EL (cell line): ENCODE measurements at places on chromosomes 7 and 10.

DNA sequence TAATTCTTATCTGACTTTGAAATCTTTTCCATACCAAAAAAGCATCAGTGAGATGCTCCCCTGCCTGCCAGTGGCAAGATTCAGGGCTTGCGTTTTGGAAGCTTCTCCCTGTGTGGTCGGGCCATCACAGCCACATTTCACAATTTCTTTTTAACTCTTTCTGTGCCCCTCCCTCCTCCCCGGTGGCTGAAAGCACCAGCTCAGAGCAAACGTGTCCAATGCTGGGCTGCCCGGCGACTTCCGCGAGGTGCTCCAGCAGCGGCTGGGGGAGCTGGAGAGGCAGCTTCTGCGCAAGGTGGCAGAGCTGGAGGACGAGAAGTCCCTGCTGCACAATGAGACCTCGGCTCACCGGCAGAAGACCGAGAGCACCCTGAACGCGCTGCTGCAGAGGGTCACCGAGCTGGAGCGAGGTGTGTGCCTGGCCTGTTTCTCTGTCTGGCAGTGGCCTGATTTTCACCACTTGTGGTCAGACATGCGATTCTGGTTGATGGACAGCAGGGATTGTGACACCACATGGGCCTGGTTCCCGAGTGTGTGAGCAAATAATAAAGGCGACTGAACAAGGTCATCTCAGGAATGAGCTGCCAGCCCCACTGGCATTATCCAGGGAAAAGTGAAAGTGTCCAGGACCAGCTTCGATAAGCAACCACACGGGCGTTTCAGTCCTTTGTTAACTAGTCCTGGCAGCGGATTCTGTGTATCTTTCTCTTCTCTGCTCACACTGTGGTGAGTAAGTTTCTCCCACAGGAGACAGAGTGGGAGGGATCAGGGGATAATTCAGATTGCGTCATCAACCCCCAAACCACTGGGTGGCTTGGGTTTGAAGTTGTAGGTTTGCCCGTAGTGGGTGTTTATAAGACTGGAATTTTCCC lies 2.6 kb downstream of the NPTX2 start:
- no peak for DNase-seq

- DNase-seq, result no peak
Observed at GRCh38 chr10:24716295-24716694, 7.4 kb downstream of the ARHGAP21 start.

DNA sequence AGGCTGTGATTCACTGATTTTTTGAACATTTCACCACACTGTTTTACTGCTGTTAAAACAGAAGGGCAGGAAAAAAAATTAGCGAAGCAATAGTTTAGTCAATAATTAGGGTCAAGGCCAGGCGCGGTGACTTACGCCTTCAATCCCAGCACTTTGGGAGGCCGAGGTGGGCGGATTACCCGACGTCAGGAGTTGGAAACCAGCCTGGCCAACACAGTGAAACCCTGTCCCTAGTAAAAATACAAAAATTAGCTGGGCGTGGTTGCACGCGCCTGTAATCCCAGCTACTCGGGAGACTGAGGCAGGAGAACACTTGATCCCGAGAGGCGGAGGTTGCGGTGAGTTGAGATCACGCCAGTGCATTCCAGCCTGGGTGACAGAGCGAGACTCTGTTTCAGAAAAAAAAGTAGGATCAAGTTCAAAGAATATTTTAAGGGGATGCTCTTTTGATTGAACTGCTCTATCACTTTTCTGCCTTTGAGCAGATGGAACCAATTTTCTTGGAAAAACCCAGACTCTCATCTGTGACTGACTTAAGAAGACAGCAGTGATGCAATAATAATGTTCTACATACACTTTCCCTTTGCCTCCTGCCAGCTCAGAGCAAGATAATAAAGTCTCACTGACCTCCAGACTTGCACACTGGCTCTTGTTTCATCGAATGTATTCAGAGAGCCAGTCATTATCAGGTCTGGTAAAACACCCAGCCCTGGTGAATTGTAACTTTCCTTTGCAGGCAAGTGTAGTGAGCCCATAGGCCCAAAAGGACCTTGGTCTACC lies 1.6 kb upstream of the PPA1 start:
- peak; percentile 47 for DNase-seq

GRCh38 chr10:59905066-59905730 lies 1.2 kb downstream of the CCDC6 start:
- peak; percentile 37 for DNase-seq

- DNase-seq, result no peak
Observed at GRCh38 chr7:20545016-20545415, 70.5 kb upstream of the ABCB5 start.

DNA sequence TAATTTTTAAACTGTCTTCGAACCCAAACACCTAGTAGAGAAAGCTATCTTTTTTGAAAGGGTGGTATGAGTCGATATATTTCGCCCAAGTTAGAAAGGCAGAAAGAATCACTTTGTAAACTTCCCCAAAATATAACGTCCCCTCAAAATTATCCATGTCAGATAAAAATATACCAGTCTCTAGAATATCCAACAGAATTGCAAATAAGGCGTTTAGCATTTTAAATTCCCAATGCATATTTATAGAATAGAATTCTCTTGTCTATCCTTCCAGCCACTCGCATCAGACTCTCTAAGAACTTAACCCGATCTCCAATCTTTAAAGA lies 2.1 kb downstream of the CTBP2 start:
- DNase-seq, result no peak

DNA sequence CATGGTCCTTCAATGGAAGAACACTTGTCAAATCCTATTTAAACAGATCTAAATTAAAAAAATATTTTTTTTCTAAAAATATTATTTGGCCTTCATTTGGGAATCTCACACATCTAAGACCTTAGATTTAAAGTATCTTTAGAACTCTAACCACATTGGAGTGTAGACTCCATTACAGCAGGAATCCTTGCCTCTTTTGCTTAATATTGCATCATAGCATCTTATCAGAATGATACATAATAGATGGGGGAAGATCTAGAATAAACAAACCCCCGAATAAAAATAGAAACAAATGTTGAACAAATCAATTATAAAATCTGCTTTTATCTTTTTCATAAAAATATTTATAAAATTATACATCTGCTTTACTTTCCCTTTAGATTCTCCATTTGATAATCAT lies 27.6 kb upstream of the EPC1 start:
- no peak for DNase-seq

DNA sequence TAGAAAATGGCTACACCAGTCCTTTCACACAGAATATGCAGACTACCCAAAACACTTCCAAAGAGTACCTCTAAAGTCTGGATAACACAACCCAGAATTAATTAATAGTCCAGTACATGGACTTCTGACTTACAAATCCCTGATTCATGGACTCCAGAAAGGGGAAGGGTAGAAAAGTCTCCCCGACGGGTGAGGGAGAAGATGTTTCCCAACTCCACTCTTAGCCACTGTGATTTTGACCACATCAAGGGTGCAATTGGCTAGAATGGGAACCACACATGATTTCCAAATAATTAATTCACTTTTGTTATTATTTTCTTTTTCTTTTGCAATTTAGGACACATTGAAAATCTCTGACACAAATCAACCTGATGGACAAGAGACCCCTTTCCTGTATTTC lies 1.4 kb downstream of the TMEM130 start:
- DNase-seq, result no peak

GRCh38 chr10:114021154-114021553 lies 22.5 kb upstream of the ADRB1 start:
- DNase-seq, result no peak

- no peak for DNase-seq
Observed at GRCh38 chr10:78260141-78260540, 226.5 kb downstream of the RPS24 start.

DNA sequence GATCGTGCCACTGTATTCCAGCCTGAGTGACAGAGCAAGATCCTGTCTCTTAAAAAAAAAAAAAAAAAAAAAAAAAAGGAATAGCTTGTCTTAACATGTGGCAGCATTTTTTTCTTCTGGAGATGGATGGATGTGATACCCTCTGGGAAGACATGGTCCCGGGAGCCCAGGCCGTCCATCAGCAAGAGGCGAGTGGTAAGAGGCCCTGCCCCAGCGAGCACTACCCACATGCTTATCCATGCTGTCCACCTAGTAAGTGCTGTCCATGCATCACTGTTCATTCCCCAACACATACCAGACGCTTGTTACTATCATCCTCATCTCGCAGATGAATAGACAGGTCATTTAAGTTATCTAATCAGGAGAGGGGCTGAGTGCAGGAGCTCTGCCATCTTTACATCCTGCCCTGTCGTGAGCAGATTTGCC lies 12.9 kb downstream of the ATP6V1F start:
- DNase-seq, result no peak

DNA sequence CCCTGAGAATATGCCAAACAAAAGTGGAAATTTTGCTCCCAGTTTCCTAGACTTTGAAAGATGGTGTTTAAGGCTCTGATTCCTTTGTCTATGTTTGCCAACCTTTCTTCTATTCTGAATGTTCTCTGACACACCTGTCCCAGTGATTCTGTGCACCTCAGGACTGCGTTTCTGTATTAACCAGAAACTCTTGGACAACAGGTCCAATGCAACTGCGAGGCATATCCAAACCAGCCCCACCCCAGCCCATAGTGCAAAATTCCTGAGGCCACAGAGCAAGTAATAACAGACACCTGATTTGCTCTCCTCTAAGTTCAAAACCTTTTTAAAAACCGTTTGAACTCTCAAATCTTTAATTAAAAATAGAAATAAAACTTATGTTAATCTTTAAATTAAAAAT lies 37.0 kb upstream of the MSRB2 start:
- no peak for DNase-seq

DNA sequence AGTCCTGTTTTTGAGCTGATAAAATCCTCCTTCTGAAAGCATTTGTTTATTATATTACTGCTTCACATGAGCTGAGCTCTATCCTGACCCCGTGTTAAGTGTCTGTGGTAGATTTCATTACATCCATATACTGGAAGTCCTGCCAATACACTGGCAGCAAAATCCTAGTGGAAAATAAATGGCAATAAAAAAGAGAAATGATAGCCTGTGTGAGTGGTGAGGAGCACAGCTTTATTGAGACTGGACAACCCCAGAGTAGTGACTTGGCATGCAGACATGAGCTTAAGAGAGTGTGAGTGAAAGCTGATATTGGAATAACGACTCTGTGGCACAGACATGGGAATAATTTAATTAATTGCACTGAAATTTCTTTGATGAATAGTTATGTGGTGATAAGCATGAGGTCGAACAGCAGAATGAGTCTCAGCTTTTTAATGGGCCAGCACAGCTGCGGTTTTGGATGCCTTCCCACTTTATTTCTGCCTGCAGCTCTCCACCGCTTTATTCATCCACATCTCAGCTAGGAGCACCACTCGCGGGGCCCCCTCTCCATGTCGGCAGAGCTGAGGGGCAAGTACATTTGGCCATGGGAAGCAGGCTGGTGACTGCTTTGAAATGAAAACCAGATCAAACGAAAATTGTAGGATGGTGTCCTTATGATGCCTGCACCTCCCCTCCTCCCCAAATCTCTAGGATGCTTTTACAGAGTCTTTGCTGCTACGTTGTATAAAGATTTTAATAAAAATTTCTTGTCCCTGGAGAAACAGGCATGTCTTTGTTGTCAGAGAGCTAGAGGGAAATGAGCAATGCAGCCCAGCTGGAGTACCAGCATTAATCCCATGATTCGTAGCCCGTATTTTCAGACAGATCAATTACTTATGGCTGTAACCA lies 494.3 kb downstream of the AUTS2 start:
- no peak for DNase-seq

- no peak for DNase-seq
Observed at GRCh38 chr10:44424298-44424697, 39.4 kb upstream of the CXCL12 start.

DNA sequence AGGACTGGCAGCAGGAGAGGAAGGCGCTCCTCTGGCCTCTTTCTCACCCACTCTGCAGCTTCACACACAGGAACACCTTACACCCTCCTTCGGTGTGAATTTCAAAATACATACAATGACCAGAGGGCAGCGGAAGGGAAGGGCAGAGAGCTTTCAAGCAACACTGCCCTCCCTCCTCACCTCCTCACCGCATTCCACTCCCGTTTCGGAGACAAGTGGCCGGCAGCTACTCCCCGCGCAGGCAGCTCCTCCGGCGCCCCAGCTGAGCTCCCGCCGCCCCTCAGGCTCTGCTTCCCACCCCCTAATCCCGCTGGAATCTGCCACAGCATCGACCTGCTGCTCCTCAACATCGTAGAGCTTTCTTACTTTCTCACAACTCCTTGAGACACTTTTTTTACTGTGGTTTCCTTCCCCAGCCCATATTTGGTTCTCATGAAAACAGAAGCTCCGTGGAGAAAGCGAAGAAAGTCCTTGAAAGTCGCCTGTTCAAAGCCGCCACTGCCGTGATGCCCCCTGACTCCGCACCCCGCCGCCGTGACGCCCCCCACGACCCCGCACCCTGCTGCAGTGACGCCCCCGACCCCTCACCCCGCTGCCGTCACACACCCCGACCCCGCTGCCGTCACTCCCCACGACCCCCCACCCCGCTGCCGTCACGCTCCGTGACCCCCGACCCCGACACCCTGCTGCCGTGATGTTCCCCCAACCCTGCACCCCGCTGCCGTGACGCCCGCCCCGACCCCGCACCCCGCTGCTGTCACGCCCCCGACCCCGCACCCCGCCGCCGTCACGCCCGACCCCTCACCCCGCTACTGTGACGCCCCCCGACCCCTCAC lies 14.6 kb upstream of the GPER1 start:
- no peak for DNase-seq

GRCh38 chr7:76196786-76197185 lies 4.9 kb upstream of the SRRM3 start:
- DNase-seq, result no peak

GRCh38 chr7:4796453-4796852 lies 21.0 kb downstream of the AP5Z1 start:
- no peak for DNase-seq

DNA sequence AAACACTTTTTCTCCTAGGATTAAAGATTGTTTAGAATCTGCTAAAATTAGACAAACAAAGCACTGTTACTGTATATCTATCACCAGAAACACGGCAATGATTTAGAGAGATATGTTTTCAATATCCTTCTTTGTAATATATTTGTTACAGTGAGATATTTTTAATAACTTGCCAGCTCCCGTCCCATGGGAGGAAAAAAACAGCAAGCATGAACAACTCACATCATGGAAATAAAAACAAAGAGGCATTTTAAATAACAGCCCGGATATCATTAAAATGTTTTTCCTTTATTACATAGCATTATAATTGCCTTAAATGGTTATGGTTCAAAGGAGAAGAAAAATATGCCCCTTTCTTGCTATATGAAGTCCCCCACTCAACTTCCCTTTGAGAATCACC lies 272.1 kb downstream of the BMPER start:
- no peak for DNase-seq

- DNase-seq, result no peak
Observed at GRCh38 chr10:79392020-79392398, 44.7 kb downstream of the PPIF start.

- DNase-seq, result no peak
Observed at GRCh38 chr7:82669141-82669540, 225.6 kb upstream of the CACNA2D1 start.

DNA sequence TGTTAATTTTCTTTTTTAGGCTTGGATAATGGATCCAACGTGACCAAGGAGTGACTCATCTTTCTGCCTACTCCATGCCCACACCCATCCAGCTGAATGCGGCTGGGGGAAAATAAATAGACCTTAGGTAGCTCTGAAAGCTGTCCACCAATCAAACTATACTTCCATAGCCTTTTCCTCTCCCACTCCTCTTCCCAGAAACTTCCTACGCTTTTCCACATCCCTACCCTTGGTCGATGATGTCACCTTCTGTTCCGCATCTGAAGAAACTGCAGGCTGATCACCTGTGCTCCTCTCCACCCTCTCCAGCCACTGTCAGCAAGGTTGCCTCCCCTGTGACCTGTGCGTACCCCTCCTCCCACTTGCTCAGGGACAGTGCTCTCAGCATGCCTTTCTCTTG lies 359.8 kb upstream of the KLF6 start:
- DNase-seq, result peak; percentile 15
